T47D (cell line): ENCODE measurements at places on chromosomes 11 and 22.

DNA sequence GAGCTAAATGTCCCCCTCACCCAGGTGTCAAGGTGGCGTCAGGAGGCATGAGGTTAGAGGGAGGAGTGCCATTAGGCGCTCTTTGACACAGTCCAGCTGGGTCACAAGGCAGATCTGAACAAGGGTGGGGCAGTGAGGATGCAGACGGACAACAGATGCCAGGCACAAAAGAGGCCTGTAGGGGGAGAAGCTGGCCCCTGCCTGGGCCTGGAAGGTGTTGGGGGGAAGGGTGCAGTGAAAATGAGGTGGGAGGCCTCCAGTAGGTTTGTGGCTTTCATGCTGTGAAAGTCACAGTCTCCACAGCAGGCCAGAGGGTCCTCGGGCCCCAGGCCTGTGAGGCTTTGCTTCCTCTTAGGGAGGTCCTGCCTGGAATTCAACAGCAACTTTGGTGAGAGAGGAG is 85.0 kb upstream of the PLET1 start:
- DNase-seq = no peak

GRCh38 chr22:38404419-38404818 is 50.6 kb downstream of the KCNJ4 start:
- no peak for DNase-seq

- DNase-seq = peak; percentile 68
Measured at GRCh38 chr11:71425860-71426259, 22.3 kb downstream of the DHCR7 start.

- no peak for DNase-seq
Measured at GRCh38 chr11:22786475-22786874, 43.1 kb downstream of the SVIP start.

DNA sequence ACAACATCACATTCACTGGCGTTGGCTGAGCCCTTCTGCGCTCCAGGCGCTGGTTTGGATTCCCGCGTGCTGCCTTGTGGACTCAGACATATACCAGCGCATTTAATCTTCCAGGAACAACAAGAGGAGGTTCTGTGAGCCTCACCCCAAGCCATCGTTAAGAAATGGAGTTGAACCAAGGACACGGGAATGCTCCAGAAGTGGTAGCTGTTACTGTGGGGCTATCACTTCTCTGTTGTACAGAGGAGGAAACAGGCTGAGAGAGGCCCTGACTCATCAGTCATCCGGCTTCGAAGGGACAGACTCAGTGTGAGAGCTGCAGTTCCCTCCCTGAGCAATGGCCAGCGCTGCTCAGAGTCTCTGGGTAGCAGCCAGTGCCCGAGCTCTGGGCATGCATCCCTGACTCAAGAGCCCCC is 291.3 kb downstream of the TBC1D22A start:
- no peak for DNase-seq

GRCh38 chr11:47253660-47254059 is 4.1 kb upstream of the NR1H3 start:
- DNase-seq = no peak

DNA sequence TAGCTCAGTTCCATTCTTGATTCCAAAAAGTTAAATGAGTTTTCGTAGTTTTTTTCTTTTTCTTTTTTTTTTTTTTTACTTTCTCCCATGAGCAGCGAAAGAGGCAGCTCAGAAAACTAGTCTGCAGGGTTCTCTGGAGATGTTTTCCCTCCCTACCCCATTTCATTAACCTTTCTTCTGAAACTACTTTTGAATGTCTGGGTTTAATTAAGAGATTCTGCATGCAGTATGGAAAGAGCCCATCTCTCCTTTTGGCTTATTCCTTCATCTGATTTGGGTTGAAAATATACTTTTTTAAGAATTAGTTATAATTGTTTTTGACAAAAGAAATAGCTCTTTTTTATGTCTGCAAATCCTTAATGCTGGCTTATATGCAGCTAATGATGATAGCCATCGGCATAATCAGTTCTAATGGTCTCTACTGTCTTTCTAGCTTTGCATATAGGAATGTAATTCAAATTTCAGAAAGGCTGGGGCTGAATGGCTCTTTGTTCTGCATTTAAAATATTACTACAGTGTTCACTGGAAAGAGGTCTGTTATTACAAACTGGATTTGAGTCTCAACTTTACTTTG is 265.3 kb downstream of the FAT3 start:
- no peak for DNase-seq

GRCh38 chr22:42679691-42680090 is 30.5 kb upstream of the CYB5R3 start:
- DNase-seq = no peak

DNA sequence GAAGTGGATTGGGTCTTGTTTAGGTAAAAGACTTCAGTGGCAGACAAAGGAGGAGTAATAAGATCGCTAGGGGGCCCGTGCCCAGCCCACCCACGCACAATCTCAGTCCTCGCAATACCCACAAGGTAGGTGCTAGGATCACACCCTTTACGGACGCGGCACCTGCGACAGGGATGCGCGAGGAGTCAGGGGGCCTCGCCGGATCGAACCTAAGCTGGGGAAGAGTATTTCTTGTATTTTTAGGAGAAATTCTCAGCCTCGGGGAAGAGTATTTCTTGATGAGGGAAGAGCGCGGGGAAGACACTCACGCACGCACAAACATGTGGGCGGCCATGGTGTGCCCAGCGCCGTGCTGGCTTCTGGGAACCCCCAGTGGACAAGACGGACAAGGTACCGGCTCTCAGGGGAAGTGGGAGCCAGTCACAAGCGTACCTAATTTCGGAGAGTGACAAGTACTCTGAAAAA is 745 bp upstream of the FAM118A start:
- DNase-seq = no peak

- DNase-seq = no peak
Measured at GRCh38 chr11:130103296-130103814, 33.7 kb downstream of the APLP2 start.

- peak; percentile 88 for DNase-seq
Measured at GRCh38 chr11:119094816-119095065, 6.9 kb downstream of the DPAGT1 start.

DNA sequence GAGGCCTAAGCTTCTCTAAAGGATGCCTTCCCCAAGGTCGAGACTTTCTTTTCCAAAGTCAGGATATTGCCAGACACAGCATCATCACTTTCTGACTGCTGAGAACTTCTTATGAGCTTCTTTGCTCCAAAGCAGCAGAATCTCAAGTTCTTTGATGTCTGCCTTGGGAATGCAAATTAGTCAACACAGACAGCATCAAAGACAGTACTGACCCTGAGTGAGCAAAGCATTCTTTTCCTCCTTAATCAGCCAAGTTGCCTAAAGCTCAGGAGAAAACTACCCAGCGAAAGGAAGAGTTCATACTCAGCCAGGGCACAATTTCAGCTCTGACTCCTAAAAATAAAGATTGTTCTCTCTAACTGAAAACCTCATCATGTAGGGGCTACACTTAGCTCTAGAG is 98.0 kb downstream of the SLC36A4 start:
- no peak for DNase-seq

DNA sequence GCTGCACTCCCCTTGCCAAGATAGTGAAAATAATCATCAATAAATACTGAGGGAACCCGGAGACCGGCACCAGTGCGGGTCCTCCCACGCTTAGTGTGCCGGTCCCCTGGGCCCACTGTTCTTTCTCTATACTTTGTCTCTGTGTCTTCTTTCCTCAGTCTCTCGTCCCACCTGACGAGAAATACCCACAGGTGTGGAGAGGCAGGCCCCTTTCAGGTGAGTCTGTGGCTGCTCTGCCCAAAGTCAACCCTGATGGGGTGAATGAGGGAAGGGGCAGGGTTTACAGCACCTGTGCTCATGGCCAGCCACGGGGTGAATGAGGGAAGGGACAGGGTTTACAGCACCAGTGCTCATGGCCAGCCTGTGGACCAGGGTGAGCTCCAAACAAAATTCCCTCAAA is 4.7 kb downstream of the BET1L start:
- no peak for DNase-seq
